ENCODE measurements at places on chromosomes 7 and 10.

- DNase-seq, result no peak
Measured at GRCh38 chr10:26799342-26799741, 61.4 kb downstream of the ABI1 start.

GRCh38 chr7:97011536-97012364 is 6.4 kb downstream of the DLX6 start:
- DNase-seq, result no peak

- no peak for DNase-seq
Measured at GRCh38 chr7:99827040-99827778, 604 bp upstream of the CYP3A43 start.

GRCh38 chr7:1461646-1462375 is 2.5 kb upstream of the MICALL2 start:
- no peak for DNase-seq

DNA sequence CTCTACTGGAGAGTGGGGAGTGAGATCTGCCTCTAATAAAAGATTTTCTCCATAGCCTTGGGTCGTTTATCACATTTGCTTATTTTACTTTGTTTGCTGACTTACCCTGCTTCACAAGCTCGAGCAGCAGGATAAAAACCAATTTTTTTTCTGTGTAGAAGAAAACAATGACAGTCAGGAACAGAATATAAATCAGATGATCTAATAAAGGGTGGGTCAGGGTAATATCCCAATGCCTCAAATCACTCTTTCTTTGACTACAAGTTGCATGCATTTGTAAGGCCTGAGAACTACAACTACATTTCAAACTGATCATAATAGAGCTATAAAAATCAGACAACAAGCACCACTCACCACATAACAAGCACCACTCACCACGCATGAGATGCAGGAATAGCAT is 174.4 kb upstream of the ADARB2 start:
- no peak for DNase-seq

DNA sequence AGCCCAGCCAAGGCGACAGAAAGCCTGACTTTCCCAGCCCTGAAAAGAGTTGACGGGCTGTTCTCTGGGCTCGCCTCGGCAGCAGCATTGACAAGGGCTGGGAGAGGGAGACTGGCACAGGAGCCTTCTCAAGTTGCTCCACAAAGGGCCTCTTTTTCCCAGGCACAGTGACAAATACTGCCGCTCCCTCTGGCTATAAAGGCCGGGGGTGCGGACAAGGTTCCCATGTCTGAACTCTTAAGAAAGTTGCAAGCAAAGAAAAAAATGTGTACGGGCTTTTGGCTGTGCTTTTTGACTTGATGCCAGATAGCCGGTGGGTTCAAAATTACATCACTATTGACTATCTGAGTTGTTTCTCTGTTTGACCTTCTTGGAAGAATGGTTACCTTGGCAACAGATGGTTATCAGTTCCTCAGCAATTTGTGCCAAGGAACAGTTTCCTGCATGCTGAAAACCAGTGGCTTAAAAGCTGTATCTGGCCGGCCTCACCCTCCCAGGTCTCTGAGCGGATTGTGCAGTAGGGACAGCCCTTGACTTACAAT is 115.9 kb upstream of the EEPD1 start:
- DNase-seq, result peak; percentile 91

DNA sequence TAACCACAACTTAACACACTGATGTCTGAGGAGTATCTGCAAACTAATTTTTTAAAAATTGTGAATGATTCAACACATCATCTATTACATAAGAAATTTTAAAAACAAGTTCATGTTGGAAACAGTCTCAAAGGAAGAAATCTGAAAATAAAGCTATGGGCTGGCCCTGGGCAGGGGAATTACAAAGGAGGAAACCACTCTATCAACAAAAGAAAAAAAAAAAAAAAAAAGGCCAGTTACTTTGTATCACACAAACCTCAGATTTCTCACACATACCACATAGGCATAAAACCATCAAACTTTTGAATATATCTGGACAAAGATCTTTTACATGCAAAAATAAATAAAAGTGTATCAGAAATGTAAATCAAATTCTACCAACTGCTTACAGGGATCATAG is 20.8 kb downstream of the TIAL1 start:
- no peak for DNase-seq

GRCh38 chr7:116021237-116021636 is 9.3 kb downstream of the TFEC start:
- no peak for DNase-seq

GRCh38 chr10:60950300-60950699 is 6.3 kb upstream of the RHOBTB1 start:
- no peak for DNase-seq

- DNase-seq, result no peak
Measured at GRCh38 chr10:45501791-45502190, 127.8 kb downstream of the ALOX5 start.

DNA sequence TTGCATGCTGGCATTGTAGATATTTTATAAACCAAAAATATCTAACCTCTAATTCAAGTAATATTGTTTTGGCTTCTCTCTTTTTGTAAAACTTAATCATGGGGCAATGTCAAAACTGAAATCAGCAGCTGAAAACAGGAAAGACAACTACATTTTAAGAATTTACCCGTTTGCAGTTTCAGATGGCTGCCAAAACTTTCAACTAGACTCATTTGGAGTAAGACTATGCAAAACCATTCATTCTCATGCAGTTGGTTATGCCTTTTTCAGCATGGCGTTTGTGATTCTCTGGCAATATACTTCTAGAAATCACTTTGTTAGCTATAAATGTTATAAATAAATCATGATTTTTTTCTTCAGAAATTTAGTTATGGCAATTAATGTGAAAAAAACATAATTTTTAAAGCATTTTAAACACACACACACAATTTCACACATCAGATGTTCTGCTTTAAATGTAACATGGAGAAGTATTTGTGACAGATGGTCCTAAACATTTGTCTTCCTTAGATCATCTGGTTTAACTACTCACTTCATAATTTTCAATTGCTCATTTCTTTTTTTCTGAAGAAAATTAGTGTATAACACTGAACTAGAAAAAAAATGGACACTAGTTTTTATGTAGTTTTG is 116.4 kb downstream of the ITGB8 start:
- DNase-seq, result no peak

GRCh38 chr10:114492351-114493037 is 88.2 kb upstream of the AFAP1L2 start:
- DNase-seq, result no peak

DNA sequence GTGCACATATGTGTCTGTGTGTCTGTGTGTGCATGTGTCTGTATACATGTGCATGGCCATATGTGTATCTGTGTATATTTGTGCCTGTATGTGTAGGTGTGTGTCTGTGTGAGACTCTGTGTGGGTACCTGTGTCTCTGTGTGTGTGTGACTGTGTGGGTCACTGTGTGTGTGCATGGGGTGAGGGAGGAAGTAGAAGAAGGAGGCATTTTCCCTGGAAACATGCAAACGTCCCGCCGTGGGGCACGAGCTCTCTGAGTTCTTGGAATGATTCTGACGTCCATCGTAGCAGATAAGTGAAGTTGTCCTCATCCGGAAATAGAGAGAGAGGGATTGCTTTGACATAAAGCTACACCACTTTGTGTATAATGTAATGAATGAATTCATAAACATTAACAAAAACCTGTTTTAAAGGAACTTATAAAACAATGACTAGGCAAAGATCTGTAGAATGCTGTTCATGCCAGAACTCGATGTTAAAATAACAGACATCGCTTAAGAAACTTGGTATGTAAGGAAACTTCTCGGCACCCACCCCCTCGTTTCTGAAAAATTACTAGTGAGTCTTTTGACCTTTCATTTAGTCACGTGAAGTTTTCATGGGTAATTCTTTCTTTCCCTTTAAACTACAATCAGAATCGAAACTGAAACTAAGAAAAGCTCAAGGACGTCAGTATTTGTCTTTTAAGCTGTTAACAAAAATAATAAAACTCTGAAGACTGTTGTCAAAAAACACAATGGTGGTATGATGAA is 43.6 kb upstream of the KLF6 start:
- peak; percentile 61 for DNase-seq

GRCh38 chr7:42065942-42066341 is 171.1 kb downstream of the GLI3 start:
- DNase-seq, result no peak

DNA sequence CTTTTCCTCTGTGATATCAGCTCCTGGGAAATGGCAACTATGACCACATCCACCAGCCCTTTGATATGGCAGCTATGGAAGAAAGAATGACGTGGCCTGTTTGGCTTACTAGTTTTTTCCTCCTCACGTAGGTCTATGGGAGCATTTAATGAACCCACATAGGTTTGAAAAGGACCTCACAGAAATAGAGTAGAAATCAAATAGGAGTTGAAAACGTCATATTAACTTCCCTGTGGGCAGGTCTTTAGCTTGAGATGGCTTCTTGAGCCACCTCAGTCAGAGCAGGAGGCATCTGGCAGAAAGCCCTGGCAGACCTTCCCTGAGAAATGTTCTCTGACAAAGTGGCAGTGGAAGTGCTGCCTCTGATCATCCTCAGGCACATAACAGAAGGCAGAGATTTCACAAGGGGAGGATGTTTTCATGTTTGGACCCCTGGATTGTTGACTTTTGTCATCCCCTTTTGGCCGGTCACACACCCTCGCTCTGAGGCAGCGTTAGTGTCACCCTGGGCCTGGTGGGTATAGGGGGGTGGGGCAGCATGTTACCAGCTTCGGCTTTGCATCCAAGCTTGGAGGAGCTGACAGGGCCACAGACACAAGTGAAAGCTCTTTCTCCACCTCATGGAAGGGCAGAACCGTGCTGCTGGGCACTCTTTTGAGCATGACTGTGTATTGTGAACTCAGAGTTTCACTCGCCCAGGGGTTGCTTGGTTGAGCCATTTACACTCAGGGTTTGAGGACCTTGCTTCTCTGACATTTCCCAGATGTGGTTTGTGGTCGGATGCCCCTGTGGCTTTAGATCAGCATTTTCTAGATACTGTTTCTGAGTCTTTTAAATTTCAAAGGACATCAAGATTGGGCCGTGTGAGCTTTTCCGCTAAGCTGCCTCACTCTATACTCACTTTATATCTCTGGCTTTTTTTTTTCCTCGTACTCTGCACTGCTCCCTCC is 184.2 kb downstream of the STK31 start:
- DNase-seq, result no peak

DNA sequence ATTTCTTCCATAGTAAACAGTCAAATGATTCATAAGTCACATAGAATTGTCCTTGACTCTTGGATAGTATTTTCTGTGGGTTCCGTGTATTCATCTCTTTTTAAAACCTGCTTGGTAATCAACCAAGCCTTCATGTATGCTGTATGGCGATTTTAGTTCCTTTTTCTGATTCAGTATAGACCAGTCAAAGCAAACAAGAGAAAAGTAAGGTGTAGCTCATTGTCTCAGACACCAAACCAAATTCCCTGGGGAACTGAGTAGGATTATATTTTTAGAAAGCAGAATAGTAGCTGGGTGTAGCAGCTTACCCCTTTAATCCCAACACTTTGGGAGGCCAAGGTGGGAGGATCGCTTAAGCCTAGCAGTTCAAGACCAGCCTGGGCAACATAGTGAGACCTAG is 240.5 kb downstream of the BBS9 start:
- DNase-seq, result no peak

DNA sequence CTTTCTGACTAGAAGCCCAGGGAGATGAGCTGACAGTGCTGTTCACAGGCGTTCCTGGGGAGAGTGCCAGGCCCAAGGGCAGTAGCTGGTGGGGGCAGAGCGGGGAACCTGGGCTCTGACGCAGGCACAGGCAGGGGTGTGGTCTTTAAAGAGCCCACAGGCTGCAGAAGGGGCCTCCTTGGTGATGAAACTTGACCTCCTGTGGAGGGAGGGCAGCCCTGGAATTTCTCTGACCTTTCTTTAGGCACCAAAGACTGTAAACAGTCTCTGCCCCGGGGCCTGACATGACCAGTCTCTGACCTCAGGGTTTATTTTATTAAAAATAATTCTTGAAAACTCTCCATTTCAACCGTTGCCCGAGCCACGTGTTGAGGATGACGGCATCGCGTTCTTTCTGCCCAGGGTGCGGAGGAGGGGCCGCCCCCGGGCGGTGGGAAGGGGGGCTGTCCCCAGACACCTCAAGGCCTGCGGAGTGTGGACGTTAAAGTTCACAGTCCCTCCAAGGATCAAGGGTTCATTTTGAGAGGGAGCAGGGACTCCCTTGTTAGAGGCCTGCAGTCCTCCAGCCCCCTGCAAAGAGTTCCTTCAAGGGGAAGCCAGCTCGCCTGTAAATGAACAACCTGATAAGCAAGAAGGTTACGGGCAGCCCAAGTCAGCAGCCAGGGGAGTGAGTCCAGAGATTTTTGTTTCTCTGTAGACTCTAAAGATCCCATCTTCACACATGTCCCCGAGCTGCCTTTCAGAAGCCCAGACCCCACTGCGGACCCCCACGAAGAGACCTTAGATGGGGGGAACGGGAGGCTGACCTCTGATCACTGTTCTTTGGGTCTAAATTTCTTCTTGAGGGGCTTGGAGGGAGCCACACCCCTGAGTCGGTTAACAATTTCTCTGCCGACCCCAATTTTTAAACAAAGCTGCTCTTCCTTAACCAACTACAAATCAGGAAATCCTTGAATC is 128.9 kb downstream of the VIPR2 start:
- DNase-seq, result no peak

GRCh38 chr10:99615426-99615825 is 4.8 kb downstream of the SLC25A28 start:
- DNase-seq, result no peak

GRCh38 chr10:61078542-61079275 is 134.7 kb upstream of the RHOBTB1 start:
- DNase-seq, result no peak

DNA sequence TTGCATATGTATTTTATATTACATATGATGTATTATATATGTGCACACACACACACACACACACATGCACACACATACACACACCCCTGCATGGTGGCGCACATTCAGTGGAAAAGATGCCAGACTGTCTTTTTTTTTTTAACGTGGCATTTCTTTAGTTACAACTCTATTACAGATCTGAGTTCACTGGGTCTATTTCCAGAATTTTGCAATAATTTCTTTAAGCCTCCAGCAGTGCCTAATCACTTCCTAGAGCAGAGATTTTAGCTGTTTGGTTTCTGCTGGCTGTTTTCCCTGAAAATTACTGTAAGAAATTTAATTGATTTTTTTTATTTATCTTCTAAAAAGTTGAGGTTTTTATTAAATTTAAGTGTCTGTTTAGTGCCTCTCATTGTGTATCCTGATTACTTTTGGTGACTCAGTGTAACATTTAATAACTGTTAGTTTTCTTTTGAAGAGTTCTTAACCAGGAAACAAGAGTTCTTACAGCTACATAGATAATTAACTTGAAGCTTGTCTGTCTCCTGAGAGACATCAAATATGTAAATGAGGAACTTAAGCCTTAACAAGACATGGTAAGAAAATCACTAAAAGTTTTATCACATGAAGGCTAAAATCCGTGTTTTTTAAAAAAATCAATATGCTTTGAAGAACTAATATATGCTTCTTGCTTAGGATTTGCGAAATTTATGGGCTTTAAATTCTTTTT is 232.0 kb downstream of the MDFIC start:
- DNase-seq, result no peak

- no peak for DNase-seq
Measured at GRCh38 chr10:124589491-124590041, 127.9 kb downstream of the LHPP start.

DNA sequence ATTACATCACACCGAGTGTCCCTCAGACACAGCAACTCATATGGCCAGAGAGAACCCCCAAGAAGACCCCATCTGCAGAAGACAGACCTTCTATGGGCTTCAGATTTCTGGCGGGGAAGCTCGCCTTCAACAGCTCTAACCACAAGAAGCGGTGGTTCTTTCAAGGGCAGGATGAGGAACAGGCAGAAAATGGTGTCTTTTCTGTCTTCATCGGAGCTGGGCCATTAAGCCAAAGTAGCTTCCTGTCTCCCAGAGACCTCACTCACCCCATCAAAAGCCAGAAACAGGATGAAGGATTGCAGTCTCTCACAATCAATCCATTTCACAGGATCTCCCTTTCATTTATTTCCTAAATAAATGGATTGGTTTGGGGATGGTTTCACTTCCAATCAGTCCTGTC is 149.1 kb downstream of the HERPUD2 start:
- no peak for DNase-seq

Measured in skin of body (tissue), 3 donors.